ENCODE measurements at places on chromosomes 2 and 18.

DNA sequence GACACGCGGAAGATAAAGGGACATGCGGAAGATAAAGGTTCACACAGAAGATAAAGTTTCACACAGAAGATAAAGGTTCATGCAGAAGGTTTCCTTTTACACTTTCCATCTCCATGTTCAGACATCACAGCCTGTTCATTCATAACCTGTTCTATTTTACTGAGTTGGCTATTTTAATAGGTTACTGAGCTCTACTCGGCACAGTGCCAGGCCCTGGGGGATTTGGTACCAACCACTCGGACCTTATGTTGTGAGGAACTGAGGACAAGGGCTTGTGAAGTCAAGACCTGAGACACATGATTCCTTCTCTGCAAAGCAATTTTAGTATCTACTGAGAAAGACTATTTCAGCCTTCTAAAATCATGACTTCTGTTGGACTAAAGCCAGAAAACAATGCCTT lies 75.0 kb upstream of the ALKAL2 start:
- DNase-seq, result no peak

- DNase-seq, result no peak
Measured at GRCh38 chr2:128323555-128323931, 4.9 kb upstream of the HS6ST1 start.

- no peak for DNase-seq
Measured at GRCh38 chr2:3487028-3487425, 32.3 kb downstream of the ADI1 start.

- DNase-seq, result no peak
Measured at GRCh38 chr18:74229005-74229404, 62.8 kb downstream of the CYB5A start.

DNA sequence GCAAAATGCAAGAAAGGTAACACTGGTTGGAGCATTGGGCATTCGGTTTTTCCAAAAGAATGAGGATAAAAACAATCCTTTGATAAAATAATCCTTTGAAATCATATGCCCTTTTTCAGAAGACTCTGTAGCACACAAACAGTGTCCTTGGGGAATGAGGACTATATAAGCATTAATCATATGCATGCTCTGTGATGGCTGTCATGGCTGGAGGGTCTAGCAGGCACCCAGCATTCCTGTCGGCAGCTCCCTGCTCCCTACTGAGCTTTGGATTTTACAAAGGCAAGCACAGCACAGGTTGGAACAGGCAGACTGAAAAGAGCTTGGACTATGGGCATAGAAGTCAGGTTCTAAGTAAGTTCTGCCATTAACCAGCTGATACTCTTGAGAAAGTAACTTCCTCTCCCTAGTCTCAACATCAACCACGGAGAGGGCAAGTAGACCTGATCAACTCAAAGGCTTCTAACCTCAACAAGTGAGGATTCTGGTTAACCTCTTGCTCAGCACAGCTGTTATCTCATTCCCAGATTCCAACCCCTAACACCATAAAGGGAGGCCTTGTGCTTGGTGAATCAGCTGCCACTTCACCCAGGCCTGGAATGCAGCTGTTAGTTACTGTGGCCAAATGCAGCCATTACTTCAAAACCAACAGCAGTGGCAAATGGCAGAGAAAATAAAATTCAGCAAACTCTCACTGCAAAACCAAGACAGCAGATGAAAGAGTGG lies 29.5 kb downstream of the GALNT14 start:
- DNase-seq, result no peak

DNA sequence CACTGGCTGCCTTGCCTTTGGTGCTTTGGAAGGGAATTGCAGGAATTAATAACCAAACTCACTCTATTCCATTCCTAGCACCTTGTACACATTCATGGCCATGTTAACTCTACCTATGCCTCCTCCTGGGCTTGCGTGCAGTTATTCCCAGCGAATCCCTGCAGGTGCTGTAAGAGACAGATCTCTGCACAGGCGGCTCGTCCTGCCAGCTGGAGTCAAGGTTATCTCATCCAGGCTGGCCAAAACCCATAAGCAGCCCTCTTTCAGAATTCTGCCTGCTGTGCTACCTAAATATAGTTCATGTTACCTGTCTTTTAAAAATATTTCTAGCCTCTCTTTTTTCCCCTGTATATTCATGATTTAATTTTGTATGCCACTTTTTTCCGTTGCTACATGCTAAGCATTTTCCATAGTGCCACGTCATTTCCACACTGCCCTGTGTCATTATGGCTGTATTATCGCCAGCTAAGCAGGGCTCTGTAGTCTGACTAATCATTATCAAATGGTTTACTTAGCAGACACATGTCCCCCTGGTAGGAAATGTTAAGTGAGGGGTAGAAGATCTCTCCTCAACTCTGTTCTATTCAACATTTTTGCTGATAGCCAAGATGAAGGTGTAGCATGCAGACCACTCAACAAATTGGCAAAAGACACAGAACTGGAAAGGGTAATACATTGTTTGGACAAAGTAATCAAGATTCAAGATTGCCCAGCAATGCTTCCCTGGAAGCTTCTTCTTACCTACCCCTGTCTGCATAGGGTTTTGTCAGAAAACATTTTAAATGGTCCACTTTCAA lies 79.7 kb upstream of the TAF1B start:
- no peak for DNase-seq

DNA sequence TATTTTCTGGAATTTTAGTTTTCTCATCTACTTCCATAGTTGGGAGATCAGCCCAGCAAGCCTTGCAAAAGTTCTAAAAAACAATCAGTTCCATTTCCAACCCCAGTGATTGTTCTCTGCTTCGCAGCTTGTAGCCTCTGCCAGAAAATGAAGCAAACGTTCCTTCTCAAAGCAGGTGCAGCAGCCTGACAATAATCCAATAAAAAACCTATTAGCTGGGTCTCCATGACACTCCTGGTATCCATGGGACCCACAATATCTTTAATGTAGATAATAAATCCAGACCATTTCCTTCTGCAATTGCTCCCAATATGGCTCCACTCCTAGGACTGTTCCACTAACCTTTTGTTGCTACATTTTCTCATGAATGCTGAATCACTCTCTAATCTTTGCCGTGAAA lies 140.8 kb upstream of the SETBP1 start:
- DNase-seq, result no peak

- DNase-seq, result no peak
Measured at GRCh38 chr18:12059334-12060181, 34.1 kb upstream of the ANKRD62 start.

Measured in effector CD4-positive, alpha-beta T cell (primary cell).